NCI-H1417 (cell line): ENCODE measurements at places on chromosomes 2 and 18.

DNA sequence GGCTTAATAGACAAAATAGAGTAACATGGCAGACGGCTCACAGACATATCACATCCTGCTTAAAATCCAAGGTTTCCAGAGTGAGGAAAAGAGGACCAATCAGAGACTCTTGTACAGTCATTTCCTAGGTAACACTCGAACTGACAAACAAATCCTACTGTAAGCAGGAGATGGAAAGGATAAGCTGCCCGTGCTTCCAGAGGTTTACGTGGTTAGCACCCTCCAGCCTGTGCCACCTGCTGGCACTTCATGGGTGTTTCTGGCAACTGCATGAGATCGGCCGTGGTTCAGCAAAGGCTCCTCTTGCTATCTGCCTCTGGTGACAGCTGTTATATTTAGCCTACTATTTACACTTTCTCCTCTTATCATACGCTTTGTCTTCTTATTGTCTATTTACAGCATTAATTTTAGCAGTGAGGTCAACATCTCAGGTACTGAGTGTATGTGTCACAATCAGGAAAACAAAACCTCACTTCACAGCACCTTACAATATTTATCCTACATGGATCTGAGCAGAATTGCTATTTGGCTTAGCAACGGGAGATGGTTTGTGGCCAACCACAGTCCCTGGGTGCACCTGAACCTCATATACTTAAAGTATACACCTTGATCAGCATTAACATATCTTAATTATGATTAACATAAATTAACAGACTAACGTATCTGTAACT, 226.9 kb downstream of the TMEM163 start:
- DNase-seq, result peak; percentile 61

GRCh38 chr2:176729706-176730569, 460.7 kb downstream of the MTX2 start:
- DNase-seq, result no peak

GRCh38 chr2:105399207-105399861, 483 bp upstream of the FHL2 start:
- peak; percentile 96 for DNase-seq

- DNase-seq, result no peak
Observed at GRCh38 chr2:61354543-61355197, 116.2 kb downstream of the USP34 start.

DNA sequence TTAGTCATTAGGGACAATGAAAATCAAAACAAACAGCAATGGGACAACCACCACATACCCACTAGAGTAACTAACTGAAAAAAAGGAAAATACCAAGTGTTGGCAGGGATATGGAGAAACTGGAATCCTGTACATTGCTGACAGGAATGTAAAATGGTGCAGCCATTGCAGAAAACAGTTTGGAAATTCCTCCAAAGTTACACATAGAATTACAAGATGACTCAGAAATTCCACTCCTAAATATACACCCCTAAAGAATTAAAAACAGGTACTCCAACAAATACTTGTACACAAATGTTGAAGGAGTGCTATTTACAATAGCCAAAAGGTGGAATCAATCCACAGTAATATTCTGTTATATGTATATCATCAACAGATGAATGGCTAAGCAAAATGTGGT, 110.9 kb downstream of the ROCK1 start:
- DNase-seq, result no peak

GRCh38 chr2:197777823-197778407, 7.2 kb downstream of the BOLL start:
- DNase-seq, result peak; percentile 60

DNA sequence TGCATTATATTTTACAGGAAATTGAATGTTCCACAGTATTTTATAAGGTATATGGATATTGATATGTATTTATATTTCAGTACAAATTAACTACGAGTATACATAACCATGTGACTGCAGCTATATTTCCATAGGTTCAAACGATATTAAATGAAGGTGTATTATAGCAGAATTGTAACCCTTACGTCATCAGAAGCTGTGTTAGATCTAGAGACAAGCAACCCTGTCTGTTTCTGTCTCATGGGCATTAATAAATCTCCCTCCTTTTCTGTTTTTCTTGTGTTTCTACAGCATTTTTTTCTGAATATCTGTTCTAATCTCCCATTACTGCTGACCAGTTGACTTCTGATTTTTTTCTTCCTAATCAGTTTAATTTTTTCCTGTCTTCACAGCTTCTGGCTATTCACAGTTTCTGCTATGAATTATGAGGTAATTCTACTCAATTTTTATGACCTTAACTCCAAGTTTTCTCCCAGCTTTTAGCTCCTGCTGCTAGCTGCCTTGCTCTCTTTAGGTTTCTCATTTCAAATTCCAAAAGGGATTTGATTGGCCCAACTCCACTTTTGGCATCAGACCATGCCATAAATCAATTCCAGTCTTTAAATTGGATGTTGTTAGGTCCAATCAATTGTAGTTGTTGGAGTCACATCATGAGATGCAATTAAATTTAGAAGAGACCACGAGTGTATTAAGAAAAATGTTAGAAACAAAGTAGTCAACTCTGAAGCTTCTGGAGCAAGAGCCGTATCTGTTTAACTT, 277.5 kb upstream of the ZSWIM2 start:
- no peak for DNase-seq

DNA sequence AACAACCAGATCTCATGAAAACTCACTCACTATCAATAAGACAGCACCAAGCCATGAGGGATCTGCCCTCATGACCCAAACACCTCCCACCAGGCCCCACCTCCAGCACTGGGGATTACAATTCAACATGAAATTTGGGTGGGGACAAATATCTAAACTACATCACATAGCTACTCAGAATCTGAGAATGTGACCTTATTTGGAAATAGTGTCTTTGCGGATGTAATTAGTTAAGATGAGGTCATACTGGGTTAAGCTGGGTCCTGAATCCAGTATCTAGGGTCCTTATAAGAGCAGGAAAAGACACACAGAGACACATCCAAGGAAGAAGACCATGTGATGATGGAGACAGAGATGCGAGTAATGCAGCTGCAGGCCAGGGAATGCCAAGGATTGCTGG, 27.5 kb upstream of the REEP1 start:
- no peak for DNase-seq

DNA sequence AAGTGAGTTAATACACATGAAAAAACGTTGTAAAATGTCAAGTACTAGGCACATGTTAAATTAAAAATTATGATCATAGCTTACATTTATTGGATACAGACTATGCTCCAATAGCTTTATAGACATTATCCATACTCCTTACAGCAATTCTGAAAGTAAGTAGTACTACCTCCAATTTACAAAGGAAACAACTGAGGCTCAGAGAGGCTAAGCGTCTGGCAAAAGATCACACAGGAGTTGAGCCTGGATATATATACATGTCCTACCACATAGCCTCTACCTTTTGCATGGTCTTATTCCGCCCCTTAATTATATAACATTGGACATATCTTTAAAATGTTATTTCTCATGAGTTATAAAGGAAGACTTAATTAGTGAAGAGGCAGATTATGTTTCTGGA, 127.3 kb downstream of the CSRNP3 start:
- DNase-seq, result no peak

DNA sequence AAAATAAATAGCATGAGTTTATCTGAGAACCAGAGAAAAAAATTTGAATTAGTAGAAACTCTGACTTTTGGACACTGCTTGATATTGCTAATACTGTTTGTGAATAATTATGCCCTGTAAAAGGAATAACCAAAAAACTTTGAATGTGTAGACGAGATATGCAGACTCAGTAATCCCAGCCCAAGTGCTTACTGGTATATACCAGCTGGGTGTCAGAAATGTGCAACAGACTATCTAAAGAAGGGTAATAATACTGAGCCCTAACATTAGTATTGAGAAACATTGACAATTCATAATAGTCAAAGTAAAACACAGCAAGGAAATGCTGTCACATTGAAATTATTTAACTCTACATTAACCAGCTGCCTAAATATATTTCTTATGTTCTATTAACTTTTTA, 60.5 kb upstream of the ZC3H15 start:
- DNase-seq, result no peak

DNA sequence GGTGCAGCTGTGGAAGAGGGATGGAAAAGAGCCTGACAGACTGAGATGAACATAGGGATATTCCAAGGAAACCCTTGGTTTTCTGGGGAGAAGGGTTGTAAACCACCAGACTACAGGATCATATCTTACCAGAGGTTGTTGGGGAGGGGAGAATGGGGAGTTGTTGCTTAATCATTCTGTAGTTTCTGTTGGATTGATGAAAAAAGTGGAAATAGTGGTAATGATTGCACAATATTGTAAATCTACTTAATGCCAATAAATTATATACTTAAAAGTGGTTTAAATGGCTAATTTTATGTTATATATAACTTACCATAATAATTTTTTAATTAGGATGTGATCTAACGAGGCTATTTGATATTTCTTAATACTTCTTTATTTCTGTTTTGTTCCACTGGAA, 800.9 kb downstream of the BCL11A start:
- DNase-seq, result no peak

GRCh38 chr18:9771261-9771976, 63.3 kb downstream of the RAB31 start:
- no peak for DNase-seq

DNA sequence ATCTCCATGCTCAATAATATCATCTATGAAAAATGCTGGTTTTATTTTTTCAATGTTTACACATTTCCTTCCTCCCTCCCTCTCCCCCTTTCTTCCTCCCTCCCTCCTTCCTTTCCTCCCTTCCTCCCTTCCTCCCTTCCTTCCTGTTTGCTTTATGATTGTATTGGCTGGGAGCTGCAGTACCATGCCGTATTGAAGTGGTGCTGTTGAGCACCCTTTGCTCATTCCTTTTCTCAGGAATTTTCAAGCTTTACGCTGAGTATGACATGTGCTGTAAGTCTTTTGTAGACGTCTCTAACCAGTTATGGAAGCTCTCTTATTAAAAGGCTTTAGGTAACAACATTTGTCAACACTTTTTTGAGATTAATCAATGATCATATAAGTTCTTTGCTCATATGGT, 100.4 kb downstream of the SNTG2 start:
- no peak for DNase-seq
